ENCODE measurements at places on chromosomes 1 and 21.

DNA sequence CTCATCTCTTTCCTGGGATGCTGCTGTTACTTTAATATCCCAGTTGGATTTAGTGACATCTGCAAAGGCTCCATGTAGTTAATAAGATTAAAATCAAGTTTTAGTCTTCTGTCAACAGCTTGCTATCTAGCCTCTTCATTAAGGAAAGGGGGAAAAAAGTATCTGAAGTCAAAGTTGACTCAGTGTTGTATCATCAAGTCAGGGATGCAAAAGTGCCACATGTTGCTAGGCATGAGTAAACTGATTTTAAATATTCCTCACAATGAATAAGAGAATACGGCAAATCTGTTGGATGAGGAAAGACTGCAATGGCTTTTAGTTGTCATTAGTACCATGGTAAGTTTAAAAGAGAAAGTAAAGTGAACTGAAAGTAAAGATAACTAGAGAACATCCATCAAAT, 383.2 kb upstream of the ZRANB2 start:
- no peak for DNase-seq

GRCh38 chr1:206606867-206607266, 5.4 kb downstream of the EIF2D start:
- no peak for DNase-seq

- no peak for DNase-seq
These were observed 57.9 kb downstream of the BRINP2 start for GRCh38 chr1:177228693-177229065.

DNA sequence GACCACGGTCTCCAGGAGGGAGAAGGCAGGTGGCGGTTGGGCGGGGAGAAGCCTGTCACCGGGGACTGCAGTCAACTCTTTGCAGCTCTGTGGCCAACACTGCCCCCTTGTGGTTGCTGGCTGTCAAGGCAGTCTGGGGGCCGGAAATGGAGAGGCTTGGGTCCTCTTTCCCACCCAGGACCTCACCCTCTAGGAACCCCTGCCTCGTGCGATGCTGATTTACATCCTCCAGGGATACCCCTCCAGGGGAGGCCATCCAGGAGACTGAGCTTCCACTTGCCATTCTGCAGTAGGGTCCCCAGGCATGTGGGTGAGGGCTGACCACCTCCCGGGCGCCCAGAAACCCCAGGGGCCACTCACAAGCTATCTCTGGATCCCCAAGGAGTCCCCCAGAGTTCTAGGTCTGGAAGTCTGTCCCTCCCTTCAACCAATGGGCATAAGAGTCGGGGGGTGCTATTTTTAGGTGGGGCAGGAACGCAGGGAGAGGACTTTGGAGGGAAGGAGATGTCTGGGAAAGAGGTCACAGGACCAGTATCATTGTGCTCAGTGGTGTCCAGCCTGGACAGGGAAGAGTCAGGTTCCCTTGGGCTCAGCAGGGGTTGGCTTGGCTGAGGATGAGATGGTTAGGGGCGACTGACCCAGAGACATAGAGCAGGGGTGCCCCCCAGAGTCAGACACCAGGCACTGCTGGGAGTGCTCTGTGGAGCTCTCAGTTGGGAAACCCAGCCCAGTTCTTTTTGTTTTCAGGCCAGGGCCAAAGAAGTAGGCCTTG, 7.1 kb upstream of the GPR61 start:
- DNase-seq, result no peak

- no peak for DNase-seq
These were observed 1629.3 kb downstream of the MRPL39 start for GRCh38 chr21:23977971-23978370.

DNA sequence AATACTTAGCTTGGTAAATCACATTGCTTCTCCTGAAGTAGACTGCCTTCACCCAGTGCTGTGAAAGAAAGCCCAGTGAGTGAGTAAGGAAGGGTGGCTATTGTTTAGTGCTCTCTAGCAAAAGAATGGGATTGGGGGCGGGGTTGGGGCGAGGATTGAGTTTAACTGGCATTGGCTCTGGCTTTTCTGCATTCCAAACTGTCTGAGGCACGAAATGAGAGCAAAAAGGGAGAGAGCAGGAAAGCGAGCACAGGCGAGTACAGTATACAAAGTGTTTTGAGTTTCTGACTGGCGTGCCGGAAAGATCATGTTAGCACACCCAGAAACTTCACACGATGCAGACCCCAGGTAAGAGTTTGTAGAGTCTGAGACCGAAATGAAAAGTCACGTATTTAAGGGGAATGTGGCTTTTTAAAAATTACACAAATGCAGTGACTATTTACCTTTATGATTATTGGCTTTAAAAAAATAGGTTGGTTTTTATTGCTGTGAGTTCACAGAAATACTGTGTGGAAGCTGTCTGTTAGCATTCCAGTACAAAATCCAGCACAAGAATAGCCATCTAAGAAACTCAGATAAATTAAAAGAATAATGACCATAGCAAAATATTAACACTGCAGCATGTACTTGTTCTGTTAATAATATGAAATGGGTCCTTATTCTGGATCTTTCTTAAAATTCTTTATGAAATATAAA, 155.4 kb downstream of the CLEC20A start:
- no peak for DNase-seq

Measured in NCI-H1436 treated with DMSO at 0.1 percent for 48 hours (cell line).